H7 (cell line): ENCODE measurements at places on chromosomes 2 and 18. TPM values are rescaled to one million over a fixed set of nuclear protein-coding genes. Genes with fewer than 3 reads are reported as not detected.

The NTSR2 gene
- not detected in 2 replicates for total RNA-seq

GRCh38 chr2:3604207-3604877 lies 9.4 kb downstream of the COLEC11 start:
- peak; percentile 41 for DNase-seq

The FAM237A gene
- not detected in 2 replicates for total RNA-seq

The CRACDL gene
- 0.04 and 0.24 TPM in 2 replicates for total RNA-seq

GRCh38 chr2:42951263-42951938 lies 159.0 kb upstream of the HAAO start:
- no peak for DNase-seq

DNA sequence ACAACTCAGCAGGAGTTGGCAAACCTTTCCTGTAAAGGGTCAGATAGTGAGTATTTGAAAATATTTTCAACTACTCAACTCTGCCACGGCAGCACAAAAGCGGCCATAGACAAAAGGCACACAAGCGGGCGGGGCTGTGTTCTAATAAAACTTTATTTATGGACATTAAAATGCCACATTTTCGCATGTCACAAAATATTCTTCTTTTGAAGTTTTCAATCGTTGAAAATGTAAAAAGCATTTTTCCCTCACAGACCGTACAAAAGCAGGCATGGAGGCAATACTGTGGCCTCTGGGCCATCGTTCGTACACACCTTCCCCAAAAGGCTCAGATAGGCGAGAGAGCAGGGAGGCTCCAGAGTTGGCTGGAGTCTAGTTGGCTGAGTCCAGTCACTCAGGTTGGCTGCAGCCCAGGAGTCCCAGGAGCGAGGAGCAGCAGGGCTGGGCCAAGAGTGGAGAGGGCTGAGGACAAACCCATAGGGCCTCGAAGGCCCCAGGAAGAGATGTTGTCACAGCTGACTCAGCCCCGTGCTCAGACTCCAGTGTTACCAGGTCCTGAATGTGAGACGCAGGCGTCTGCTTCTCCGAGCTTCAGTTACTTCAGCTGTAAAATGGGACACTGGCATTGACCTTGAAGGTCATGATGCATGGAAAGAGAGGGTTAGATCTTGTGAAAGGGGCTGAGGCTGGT lies 42.5 kb downstream of the SDC1 start:
- DNase-seq: peak; percentile 21

GRCh38 chr2:134398300-134398699 lies 144.4 kb downstream of the MGAT5 start:
- no peak for DNase-seq

DNA sequence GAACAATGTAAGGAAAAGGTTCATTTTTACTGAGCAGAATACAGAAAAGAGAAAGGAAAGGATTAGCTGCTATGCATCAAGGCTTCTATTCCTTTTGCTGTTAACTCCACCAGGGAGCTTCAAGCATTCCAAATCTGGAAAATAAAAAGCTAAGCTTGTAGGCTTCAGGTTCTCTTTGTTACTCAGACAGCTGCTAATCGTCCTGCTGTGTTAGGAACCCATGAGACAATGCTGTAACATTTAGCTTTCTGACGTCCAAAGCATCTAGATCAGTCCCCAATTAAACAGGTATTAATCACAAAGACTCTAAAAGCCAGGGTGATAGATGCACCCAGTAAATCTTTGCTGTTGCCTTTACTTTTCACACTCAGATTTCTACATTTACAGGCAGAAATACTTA lies 103.8 kb downstream of the EPHA4 start:
- DNase-seq: peak; percentile 15

GRCh38 chr2:54560146-54560881 lies 104.2 kb downstream of the SPTBN1 start:
- peak; percentile 46 for DNase-seq

DNA sequence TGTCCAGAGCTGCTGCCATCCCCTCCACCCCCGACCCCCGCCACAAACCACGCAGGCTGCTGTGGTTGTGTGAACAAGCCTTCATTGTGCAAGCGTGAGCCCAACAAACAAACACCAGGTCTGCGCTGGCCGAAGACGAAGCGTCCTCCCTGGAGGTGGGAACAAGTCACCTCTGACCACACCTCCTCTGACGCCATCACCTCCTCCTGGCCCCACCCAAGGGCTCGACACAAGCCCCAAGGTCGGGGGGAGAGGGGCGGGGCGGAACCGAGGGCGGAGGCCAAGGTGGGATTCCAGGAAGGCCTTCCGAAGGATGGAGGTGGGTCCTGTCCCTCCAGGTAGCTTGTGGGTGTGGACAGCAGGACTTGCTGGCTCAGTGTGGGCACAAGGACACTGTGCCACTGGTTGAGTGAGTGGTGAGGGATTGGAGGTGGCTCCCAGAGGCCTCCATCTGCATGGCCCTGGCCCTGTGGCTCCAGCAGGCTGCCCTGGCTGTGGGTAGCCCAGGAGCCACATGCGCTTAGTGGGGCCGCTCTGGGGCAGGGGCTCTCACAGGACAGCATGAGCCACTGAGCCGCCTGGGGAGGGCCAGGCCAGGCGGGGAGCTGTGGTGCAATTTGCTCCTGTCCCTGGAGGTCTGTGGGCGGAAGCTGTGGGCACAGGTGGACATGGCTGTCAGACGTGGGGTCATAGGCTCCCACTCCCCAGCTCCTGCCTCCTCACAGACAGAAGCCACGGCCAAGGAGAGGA lies 7.4 kb upstream of the GPR17 start:
- DNase-seq: peak; percentile 94

GRCh38 chr2:191020742-191021381 lies 6.9 kb upstream of the STAT1 start:
- no peak for DNase-seq

- no peak for DNase-seq
Observed at GRCh38 chr18:35835833-35836232, 136.6 kb upstream of the RMP24 start.

DNA sequence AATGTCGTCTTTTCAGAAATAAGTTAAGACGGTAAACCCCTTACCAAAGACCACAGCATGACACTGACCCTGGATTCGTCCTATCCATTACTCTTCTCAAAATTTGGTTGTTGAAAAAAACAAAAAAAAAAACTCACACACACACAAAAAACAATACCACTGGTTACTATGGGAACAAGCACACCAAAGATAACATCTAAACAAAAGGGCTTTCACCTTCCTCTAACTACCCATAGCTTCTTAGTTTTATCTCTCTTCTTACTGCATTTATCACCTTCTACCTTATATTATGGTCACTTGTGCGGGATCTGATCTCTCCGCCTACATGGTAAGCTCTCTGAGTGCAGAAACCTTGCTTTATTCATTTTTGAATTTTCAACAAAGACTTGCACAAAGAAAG lies 192.7 kb downstream of the STK39 start:
- DNase-seq: no peak

The ADAM23 gene
- total RNA-seq: 5.8 and 6.1 TPM in 2 replicates

GRCh38 chr2:164903204-164903603 lies 52.1 kb downstream of the SLC38A11 start:
- DNase-seq: no peak

DNA sequence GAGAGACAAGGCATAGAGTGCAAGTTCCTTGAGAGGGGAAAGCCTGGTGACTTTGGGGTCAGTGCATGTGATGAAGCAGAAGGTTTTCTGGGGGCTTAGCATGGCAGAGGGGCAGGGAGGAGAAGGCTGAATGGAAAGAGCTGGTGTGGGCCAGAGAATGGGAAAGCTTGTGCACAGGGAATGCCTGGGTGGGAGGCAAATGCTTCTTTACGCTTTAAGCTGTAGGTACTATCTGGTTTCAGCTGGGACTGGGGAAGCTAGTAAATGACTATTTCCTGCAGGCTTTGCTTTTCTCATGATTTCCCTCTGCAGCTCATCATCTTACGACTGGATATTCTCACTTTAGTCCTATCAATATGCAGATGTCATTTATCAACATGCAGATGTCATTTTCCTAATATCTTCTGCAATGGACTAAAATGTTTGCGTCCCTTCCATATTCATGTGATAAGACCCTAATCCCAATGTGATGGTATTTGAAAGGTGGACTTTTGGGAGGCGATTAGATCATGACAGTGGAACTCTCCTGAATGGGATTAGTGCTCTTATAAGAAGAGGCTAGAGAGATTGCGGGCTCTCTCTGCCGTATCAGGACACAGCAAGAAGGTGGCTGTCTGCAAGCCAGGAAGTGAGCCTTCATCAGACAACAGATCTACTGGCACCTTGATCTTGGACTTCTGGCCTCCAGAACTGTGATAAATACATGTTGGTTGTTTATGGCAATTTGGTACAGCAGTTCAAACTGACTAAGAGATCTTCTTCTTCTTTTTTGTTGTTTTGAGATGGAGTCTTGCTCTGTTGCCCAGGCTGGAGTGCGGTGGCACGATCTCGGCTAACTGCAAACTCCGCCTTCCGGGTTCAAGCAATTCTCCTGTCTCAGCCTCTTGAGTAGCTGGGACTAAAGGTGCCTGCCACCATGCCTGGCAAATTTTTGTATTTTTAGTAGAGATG lies 50.1 kb downstream of the MYCN start:
- DNase-seq: no peak

- DNase-seq: no peak
Observed at GRCh38 chr2:144136297-144137010, 383.5 kb downstream of the ZEB2 start.

GRCh38 chr2:56969513-56969912 lies 785.7 kb downstream of the CCDC85A start:
- DNase-seq: no peak

The FTCDNL1 gene
- 0.59 and 0.96 TPM in 2 replicates for total RNA-seq

- no peak for DNase-seq
Observed at GRCh38 chr2:42371611-42372473, 10.8 kb upstream of the COX7A2L start.

The MEIS1 gene
- 0.15 and 0.28 TPM in 2 replicates for total RNA-seq

GRCh38 chr2:186977433-186978045 lies 128.6 kb upstream of the ZSWIM2 start:
- no peak for DNase-seq

- peak; percentile 9 for DNase-seq
Observed at GRCh38 chr2:58155160-58155778, 85.9 kb downstream of the FANCL start.

GRCh38 chr2:15253247-15253646 lies 307.9 kb downstream of the NBAS start:
- no peak for DNase-seq

DNA sequence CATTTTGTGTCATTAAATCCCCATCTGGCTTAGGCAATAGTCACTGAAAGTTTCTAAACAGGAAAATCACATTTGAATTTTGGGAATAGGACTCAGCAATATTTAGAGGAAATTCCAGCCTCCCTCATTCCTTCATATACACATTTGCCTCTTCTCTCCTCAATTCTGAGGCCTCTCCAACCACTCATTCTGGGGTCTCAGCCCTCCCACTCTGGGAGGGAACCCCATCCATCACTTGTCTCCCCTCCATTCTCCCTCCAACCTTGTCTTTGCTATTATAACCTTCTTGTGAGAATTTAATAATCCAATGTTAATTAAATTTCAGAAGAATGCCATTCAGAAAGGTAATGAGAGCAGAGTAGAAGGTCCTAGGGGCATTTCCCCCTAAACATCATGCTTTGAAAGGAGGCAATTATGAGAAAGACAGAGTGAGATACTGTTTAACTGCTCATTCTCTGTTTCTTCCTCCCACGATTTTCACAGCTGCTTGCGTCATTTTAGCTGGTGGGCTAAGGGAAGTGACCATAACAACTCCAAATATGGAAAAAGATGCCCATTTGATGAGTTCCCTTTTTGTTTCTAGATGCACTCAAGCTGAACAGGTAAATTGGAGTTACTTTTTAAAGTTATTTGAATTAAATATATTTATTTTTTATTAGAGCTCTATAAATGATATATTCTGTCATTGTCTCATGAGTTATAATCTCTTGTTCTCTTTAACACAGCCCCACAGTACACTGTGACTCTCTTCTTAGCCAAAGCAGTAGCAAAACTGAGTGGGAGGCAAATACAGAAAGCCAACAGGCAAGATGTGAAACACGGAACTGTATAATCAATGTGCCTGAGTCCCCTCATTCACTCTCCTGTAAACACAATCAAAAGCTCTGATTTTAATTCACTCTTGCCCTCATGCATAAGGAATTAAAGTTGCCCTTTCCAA lies 135.1 kb downstream of the DLGAP1 start:
- no peak for DNase-seq

The POTEC gene
- not detected in 2 replicates for total RNA-seq

The EFEMP1 gene
- total RNA-seq: 9.4 and 12.4 TPM in 2 replicates

The RSAD2 gene
- not detected in 2 replicates for total RNA-seq

The SANBR gene
- 7.3 and 7.5 TPM in 2 replicates for total RNA-seq

The LOXHD1 gene
- 0.03 and 0.07 TPM in 2 replicates for total RNA-seq

- peak; percentile 70 for DNase-seq
Observed at GRCh38 chr2:69642709-69643601, 584 bp downstream of the AAK1 start.

DNA sequence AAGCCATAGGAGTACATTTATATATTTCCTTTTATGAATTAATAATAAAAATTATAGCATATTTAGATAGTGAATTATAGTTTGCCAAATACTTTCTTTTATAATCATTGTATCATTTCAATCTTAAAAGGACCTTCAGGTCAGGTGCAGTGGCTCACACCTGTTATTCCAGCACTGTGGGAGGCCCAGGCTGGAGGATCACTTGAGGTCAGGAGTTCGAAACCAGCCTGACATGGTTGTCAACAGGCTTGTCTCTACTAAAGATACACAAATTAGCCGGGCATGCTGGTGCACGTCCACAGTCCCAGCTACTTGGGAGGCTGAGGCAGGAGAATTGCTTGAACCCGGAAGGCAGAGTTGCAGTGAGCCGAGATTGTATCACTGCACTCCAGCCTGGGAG lies 19.7 kb downstream of the APOB start:
- no peak for DNase-seq

The RNPEPL1 gene
- total RNA-seq: 10.3 and 15.2 TPM in 2 replicates

The IL37 gene
- 0.62 and 1.00 TPM in 2 replicates for total RNA-seq

DNA sequence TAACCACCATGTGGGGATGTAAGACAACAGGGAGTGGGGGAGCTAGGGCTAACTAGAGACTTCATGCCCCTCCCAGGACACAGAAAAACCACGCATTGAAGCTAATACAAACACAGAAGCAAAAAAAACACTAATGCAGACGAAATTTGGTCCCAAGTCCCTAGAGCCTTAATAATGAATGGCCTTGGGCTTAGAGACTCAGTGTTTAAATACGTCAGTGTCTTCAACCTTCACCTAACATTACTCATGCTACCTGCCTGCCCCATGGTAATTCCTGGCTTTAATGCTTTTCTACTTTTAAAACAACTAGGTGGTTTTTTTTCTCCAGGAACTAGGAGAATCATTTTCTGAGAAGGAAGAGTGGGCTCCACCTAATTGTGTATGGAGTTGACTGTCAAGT lies 64.1 kb upstream of the ITSN2 start:
- DNase-seq: no peak

The PAX8 gene
- not detected in 2 replicates for total RNA-seq

GRCh38 chr2:154046493-154046892 lies 174.8 kb downstream of the GALNT13 start:
- DNase-seq: no peak

The METTL21A gene
- total RNA-seq: 52.2 and 53.1 TPM in 2 replicates

The OXER1 gene
- 0.69 and 2.4 TPM in 2 replicates for total RNA-seq

The ZNF396 gene
- 1.4 and 2.0 TPM in 2 replicates for total RNA-seq

GRCh38 chr2:199405241-199405640 lies 52.5 kb downstream of the SATB2 start:
- peak; percentile 54 for DNase-seq

- no peak for DNase-seq
Observed at GRCh38 chr2:73770725-73771124, 9.2 kb downstream of the DUSP11 start.
